ENCODE measurements at places on chromosomes 3 and 15.

- DNase-seq = no peak
These were observed 44.0 kb downstream of the IDH2 start for GRCh38 chr15:90058308-90058707.

DNA sequence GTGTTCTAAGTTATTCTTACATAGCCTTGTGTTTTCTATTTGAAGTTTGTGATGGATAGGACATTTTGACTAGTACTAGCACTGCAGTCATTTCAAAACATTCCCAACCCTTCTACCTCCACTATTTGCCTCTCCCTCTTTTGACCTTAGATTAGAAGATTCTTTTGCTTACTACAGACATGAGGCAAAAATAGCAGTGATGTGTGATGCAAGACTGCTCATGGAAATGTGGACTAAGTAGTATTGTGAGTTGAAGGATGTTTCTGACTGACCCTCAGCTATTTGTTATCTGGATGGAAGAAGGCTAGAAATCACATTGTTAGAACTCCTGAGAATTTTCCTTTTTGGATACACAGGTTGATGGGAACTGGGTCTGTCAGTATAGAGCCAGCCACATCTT, 45.9 kb downstream of the ATP2C1 start:
- peak; percentile 53 for DNase-seq

DNA sequence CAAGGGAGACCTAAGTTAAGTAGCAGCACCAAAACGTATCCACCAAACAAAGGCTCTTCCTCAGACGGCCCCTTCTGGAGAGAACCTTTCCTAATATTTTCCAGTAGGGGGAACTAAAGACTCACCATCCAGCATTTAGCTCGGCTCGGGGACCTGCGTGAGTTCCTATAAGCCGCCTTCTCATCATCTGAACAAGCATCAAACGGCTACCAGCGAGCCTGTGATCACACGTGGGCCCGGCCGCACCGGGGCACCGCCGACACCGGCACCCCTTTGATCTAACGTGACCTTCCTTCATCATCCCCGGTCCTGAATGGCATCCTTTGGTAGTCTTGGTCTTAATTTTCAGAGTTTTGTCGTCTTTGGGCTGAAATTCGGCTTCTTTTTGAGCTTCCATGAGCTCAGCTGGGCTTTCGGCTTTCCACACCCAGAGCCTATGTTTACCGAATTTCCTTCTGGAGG, 1.4 kb upstream of the ROBO2 start:
- peak; percentile 89 for DNase-seq

DNA sequence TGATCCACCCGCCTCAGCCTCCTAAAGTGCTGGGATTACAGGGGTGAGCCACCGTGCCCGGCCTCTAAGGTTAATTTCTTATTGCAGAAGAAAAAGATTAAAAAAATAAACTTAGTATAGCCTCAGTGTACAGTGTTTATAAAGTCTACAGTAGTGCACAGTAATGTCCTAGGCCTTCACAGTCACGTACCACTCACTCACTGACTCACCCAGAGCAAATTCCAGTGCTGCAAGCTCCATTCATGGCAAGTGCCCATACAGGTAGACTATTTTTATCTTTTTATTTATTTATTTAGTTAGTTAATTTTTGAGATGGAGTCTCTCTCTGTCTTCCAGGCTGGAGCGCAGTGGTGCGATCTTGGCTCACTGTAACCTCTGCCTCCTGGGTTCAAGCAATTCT, 3.2 kb upstream of the FLNB start:
- no peak for DNase-seq

GRCh38 chr3:72442759-72443158, 405.5 kb downstream of the SHQ1 start:
- no peak for DNase-seq

- no peak for DNase-seq
These were observed 134.1 kb upstream of the ARPP21 start for GRCh38 chr3:35505181-35505580.

GRCh38 chr15:80861731-80862170, 82.6 kb downstream of the CEMIP start:
- no peak for DNase-seq

DNA sequence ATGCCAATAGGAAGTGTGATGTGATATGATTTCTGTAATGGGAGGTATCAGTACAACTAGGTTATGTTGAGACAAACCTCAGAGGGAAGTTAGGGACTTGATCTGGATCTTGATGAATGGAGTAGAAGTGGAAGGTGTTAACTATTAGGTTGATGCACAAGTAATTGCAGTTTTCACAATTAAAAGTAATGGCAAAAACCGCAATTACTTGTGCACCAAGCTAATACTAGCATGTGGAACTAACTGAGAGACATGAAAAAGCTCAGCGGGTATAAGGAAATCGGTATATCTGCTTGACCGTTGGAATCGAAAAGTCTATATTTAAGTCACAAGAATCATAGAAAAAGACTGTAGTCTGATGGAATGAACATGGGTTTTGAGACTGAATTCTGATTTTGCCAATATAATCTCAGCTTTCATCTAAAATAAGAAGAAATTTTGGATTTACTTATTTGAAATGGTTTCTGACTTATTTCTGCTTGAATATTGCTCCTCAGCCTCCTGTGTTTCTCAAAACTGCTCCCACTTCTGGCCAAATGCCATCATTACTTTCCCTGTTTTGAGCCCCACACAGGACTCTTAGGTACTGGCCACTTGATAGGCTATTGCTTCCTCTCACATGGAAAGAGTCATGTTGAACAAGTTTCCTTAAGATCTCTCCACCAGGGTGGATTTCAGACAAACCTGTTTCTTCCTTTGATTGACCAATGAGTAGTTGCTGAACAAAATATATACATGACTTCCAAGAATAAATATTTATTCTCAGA, 271.5 kb upstream of the COL8A1 start:
- no peak for DNase-seq

- DNase-seq = peak; percentile 7
These were observed 17.1 kb upstream of the RASA2 start for GRCh38 chr3:141469720-141470119.

GRCh38 chr3:15099364-15100098, 583 bp upstream of the RBSN start:
- DNase-seq = no peak

DNA sequence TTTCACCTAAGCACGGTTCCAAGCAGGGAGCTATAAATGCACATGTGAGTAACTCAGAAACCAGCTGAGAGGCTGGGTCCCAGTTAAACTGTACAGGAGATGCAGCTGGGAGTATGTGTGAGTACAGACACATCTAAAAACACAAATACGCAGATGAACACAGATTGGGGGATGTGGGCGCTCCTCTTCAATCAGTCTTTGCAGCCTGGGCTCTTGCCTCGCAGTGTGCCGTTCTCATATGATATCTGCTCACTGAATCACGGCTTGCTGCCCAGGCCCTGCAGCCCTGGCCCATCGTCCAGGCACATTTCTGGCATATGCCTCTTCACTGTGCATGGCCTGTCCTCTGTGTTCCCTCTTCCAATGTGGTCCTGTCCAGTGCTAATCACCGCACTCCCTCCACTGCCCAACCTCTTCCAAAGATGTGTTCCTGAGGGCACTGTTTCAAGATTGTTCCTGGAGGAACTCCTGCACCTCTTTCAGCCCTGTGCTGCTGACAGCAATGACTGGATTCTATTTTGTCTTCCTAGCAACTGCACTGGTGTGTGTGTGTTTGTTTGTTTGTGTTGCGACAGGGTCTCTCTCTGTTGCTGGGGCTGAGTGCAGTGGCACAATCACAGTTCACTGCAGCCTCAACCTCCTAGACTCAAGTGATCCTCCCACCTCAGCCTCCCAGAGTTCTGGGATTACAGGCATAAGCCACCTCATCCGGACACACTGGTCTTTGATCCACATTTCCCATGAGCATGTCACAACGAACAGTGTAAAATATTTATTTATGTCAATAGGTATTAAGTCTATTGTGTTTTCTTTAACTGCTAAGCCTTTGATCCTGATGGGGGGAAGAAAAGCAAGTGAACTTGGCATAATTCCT, 17.0 kb downstream of the CA12 start:
- DNase-seq = peak; percentile 73

DNA sequence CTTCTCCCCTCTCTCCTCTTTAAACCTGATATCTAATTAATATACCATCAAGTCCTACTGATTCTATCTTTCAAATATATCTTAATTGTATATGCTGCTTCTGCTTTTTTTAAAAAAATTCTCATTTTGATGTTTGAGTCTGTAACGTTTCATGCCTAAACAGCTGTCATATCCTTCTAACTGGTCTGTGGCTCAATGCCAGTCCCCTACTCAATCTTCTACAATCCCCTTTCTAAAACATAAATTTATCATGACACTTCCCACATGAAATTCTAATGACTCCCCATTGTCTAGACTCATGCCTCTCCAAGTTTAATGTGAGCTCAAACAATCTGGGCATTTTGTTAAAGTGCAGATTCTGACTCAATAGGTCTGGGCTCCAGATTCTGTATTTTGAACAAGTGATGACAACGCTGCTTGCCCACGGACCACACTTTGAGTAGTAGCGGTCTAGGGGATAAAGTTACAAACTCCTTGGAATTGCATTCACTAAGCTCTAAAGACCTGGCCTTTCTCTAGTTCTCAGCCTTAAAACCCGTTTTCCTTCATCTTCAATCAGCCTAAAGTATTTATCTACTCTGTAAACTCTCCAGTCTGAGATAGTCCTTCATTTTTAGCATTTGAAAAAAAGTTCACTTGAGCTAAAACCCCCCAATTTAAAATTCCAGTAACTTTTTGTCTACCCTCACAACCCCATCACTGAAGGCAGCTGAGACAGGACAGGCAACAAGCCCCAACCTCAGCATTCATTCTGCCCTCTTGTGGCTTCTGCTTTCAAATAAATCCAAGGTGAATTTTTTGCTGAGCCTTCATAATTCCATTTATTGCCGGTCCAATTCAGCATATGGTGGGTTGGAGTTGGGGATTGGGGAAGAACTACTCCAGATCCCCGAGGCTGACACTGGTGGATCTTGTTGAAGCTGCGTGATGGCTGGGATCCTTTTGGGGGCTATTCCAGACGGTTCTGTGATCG, 88.1 kb upstream of the THRB start:
- DNase-seq = peak; percentile 33

GRCh38 chr15:90934256-90934948, 683 bp upstream of the UNC45A start:
- peak; percentile 84 for DNase-seq

DNA sequence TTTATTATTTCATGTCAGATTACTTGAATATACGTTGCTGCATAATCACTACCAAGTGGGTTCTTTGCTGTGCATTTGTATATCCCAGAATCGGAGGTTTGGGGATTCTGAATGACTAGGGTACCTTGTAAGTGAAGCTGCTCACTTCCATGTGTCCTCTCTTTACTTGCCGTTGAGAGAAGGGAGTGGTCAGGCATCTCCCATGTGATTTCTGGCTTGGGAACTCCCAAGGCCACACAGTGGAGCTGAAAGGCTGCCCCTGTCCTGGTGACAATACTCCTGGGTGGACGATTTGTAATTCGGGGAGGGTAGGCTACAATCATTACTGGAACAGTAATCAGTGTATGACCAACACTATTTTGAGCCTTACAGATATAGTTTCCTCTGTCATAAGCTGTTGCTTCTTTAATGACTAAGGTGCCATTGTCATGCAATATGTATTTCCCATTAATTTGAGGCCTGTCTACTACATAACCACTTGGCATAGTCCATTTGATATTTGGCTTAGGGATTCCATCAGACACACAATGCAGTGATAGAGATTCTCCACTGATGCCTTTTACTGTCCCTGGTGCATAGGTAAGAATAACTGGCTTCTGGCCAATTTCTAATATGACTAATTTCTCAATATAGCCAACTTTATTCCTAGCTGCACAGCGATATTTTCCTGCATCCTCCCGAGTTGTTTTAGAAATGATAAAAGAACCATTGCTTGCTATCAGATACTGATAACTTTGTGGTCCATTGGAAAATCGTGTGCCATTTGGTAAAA, 24.0 kb downstream of the IGSF10 start:
- no peak for DNase-seq

GRCh38 chr3:41188306-41188705, 11.0 kb upstream of the CTNNB1 start:
- no peak for DNase-seq

- no peak for DNase-seq
These were observed 574.4 kb upstream of the SUCLG2 start for GRCh38 chr3:68228856-68229255.

DNA sequence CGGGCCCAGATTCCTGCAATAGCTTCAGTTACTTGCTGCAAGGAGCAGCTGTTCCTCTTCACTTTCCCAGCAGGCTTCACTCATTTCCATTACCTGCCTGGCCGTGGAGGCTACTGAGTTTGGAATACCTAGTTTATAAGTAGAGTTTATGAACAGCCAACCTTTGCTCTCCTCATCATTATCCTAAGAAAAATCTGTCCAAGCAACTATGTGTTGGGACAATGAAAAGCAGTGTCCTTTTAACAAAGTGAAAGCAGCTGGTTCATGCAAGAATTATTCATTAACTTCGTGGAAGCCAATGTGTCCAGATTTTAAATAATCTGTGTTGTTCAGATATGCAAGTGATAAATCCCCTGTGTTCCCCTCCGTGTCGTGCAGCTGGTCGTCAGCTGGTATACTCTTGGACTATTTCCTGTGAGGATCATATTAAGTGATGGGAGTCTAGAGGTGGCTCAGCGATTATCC, 39.3 kb upstream of the SSR3 start:
- DNase-seq = peak; percentile 8

GRCh38 chr3:18234717-18235335, 190.3 kb downstream of the SATB1 start:
- DNase-seq = no peak

DNA sequence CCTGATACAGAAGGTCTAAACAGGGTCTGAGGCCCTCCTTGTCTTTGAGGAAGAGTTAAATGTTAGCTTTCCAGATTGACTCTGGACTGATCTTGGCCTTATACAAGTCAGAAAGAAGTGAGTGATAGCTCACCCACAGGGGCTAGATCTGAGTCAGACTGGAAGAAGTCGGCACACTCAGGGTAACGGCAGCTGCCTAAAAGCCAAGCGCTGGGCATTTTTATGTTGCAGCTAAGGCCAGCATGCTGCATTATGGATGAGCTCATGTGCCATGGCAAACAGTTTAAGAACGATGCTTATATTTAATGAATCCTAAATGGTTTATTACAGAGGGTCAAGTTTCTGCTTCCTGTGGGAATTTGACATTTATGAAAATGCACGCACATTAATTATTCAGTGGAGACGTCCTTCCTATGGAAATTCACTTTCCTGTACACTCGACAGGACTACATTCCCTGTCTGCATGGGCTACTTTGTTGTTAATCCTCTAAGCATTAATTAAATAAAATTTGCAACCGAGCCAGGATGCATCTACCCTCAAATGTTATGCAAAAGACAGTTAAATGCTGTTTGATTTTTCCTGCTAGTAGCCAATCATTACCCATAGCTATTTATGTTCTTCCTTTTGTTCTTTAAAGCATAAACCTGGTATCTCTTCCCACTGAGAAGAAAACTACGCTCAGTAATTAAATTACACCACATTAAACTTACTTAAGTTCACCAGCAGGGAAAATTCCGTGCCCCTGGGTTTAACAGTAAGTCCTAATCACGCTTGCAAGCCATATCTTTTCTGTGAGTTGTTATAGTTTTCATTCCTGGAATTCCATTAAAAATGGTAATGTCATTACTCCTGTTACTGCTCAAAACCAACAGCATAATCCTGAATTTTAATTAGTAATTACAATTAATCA, 762.7 kb upstream of the CFAP20DC start:
- peak; percentile 11 for DNase-seq

- peak; percentile 92 for DNase-seq
These were observed 22.5 kb downstream of the CDCP1 start for GRCh38 chr3:45123581-45124269.

Data from mesenchymal stem cell (in vitro differentiated cells and primary cell).